ENCODE measurements at places on chromosomes 1 and 21.

GRCh38 chr1:235953801-235954200 lies 87.1 kb upstream of the LYST start:
- DNase-seq: no peak

GRCh38 chr1:109467301-109467777 lies 993 bp downstream of the SYPL2 start:
- DNase-seq: no peak

DNA sequence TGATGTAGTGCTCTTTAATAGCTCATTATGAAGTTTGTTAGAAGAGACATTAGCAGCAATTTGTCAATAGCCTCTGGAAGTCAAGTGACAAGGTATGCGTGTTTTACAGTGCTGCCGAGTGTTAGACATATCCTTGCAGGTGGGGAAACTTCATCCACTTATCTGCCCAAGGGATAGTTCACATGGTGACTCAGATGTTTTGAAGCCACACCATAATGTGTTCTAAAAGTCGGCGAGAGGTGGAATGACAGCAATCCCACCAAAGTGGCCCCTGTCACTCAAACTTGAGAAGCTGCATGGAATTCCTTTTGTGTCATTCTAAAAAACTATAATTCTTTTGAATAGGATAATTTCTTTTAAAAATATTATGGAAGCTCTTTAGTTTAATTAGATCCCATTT lies 98.1 kb downstream of the RUNX1 start:
- no peak for DNase-seq

GRCh38 chr1:155226910-155227260 lies 18.4 kb downstream of the MTX1 start:
- peak; percentile 31 for DNase-seq

DNA sequence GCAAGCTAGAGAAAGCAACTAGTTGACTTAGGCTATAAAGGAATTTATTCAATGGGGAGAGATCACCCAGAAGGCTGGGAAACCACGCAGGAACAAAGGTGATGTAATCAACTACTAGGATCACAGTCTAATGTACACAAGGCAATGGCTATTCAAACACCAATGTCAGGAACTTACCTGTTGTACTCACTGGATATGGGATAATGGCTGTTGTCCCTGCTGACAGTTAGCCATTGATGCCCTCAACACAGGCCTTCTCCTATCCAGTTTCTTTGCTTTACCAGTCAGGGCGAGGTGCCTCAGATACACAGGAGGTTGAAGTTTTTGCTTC lies 32.3 kb downstream of the C21orf91 start:
- DNase-seq: no peak

DNA sequence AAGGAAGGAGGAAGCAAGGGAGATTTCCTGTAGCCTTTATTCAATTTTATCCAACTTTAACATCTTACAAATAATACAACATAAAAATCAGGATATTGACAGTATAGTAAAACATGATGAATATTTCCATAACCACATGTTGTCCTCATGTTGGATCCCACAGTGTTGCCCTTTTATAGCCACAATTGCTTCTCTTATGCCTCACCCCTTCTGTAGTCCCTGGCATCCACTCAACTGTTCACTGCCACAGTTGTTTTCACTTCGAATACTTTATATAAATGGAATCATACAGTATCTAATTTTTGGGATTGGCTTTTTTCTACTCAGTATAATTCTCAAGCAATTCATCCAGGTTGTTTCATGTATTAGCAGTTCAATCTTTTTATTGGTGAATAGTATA lies 44.8 kb downstream of the SRSF11 start:
- no peak for DNase-seq

GRCh38 chr1:221462345-221462744 lies 279.5 kb downstream of the DUSP10 start:
- no peak for DNase-seq

DNA sequence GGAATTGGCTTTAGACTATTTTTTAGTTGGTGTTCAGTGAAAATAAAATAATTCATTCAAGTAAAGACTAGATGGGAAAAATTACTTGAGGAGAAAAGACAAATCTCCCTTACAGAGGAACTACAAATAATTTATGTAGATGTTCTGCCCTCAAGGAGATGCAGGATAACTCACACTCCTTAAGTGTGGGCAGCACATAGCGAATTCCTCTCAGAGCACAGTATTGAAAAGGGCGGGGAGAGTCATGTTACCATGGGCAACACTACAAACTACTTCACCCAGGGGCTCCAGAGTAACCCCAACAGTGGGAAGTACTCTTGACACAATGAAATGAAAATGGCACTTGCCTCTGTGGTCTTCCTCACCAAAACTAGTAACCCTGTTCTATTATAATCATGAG lies 20.6 kb upstream of the LAMC2 start:
- no peak for DNase-seq

DNA sequence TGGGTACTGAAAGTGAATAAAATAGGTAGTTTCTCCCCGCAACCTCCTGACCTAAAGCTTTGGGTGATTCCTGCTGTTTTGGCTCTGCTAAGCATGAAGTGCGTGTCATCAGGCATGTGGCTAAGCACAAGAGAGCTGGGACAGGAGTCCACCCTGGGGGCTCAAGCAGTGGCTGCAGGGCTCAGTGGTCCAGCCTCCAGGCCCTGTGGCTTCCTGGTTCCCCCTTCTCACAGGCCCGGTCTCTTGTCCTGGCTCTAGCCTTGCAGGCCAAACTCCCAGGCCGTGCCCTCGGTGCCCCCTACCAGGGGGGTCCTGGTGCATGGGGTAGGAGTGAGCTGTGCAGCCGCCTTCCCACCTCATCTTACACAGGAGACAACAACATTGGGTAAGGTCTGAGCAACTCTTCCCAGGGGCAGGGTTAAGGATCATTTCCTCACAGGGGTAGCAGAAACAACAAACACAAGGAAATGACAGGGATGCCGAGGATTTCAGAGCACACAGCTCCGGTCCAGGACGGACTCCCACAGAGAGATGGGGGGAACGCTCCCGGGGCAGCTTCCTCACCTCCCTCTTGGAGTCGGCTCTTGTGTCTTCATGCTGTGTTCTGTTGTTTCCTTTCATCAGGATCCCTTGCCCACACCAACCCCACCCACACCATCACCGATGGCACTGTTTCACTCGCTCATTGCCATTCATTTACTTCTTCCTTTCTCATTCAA lies 19.8 kb upstream of the SLC2A1 start:
- no peak for DNase-seq

Measured in activated T-cell treated with anti-CD3 and anti-CD28 coated beads for 24 hours (primary cell).